ENCODE measurements at places on chromosomes 13 and 19. TPM values are rescaled to one million over a fixed set of nuclear protein-coding genes. Genes with fewer than 3 reads are reported as not detected.

GRCh38 chr13:27306364-27306763 is 35.7 kb downstream of the RASL11A start:
- H3K4me1 ChIP-seq: peaks cover 14% of the 10 kb centered on the region
- H3K4me3 ChIP-seq: no peak overlapping the region
- no peak for DNase-seq
- H3K27ac ChIP-seq: no peak overlapping the region

- H3K27me3 ChIP-seq: no peaks in the 10 kb centered on the region
- no peaks in the 10 kb centered on the region for H3K36me3 ChIP-seq
- H3K4me1 ChIP-seq: no peaks in the 10 kb centered on the region
- no peak for DNase-seq
Observed at GRCh38 chr19:28067882-28068281, 1145.1 kb downstream of the UQCRFS1 start.

- no peaks in the 10 kb centered on the region for H3K27me3 ChIP-seq
- H3K4me1 ChIP-seq: no peaks in the 10 kb centered on the region
- no peak overlapping the region for H3K4me3 ChIP-seq
- DNase-seq: no peak
- H3K36me3 ChIP-seq: peaks cover 1% of the 10 kb centered on the region
Observed at GRCh38 chr19:5106191-5106726, 137.3 kb downstream of the KDM4B start.

DNA sequence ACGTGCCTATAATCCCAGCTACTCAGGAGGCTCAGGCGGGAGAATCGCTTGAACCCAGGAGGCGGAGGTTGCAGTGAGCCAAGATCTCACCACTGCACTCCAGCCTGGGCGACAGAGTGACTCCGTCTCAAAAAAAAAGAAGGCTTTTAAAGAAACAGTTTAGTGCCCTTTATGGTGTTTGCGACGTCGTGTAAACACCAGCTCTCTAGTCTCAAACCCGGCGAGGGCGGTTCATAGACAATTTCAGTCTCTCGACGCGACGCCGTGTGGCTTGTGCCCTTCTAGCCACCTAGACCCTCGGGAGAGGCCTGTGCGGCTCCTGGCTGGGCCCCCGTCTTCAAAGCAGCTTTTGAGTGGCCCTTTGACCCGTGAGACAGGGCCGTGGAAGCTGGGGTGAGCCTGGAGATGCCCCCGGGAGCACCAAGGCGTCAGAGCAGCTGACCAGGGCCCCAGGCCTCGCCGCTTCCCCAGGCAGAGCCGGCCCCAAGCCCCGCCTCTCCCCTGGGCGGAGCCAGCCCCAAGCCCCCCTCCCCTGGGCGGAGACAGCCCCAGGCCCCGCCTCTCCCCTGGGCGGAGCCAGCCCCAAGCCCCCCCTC is 5.0 kb upstream of the MADCAM1 start:
- H3K36me3 ChIP-seq: peaks cover 2% of the 10 kb centered on the region
- H3K4me1 ChIP-seq: peaks cover 7% of the 10 kb centered on the region
- H3K27me3 ChIP-seq: peaks cover 8% of the 10 kb centered on the region
- DNase-seq: no peak
- no peak overlapping the region for H3K4me3 ChIP-seq
- no peak overlapping the region for H3K27ac ChIP-seq

DNA sequence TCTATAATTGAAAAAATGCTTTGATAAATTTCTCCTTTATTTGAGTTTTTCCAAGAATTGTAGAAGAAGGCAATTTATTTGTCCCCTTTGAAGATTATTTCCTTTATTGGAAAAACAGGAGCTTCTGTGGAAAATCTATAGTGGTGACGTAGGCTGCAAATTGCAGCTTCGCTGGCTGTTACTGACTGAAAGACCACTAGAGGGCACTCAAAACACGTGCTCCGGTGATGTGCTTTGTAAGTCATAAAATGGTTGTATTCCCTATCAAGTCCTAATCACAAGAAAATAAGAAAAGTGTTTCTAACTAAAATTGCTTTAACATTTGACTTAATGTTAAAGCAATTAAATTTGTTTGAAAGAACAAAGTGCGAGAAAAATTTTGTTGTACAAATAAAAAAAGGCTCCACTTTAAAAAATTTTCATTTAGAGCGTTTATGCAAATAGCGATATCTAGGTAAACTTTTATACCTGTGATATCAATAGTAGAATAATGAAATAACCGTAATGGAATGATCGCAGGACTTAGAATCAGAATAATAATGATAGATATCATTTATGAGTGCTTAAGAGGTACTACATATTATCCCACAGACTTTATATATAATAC is 638.2 kb upstream of the SPRY2 start:
- H3K4me1 ChIP-seq: no peaks in the 10 kb centered on the region
- H3K36me3 ChIP-seq: no peaks in the 10 kb centered on the region
- H3K27ac ChIP-seq: no peak overlapping the region

The DHRS12 gene
- 13.1 TPM for total RNA-seq

The PNMA8B gene
- 0.23 TPM for total RNA-seq

- peaks cover 13% of the 10 kb centered on the region for H3K4me1 ChIP-seq
- no peak for DNase-seq
- H3K36me3 ChIP-seq: no peaks in the 10 kb centered on the region
- H3K4me3 ChIP-seq: no peak overlapping the region
Observed at GRCh38 chr13:112685896-112686295, 3.9 kb upstream of the ATP11A start.

The SHISA2 gene
- 1.1 TPM for total RNA-seq

- peaks cover 3% of the 10 kb centered on the region for H3K27me3 ChIP-seq
- H3K4me1 ChIP-seq: peaks cover 6% of the 10 kb centered on the region
- H3K27ac ChIP-seq: no peak overlapping the region
- no peak for DNase-seq
Observed at GRCh38 chr13:51249770-51250741, 27.9 kb downstream of the FAM124A start.

GRCh38 chr13:98262292-98262691 is 85.2 kb upstream of the RNF113B start:
- no peaks in the 10 kb centered on the region for H3K36me3 ChIP-seq
- no peak overlapping the region for H3K4me3 ChIP-seq
- DNase-seq: no peak
- H3K27me3 ChIP-seq: peaks cover 9% of the 10 kb centered on the region
- H3K27ac ChIP-seq: no peak overlapping the region

GRCh38 chr19:3751236-3751635 is 10.3 kb downstream of the APBA3 start:
- peaks cover 27% of the 10 kb centered on the region for H3K36me3 ChIP-seq
- no peak for DNase-seq
- H3K4me1 ChIP-seq: peaks cover 7% of the 10 kb centered on the region
- no peak overlapping the region for H3K4me3 ChIP-seq

- H3K27me3 ChIP-seq: no peaks in the 10 kb centered on the region
- peaks cover 17% of the 10 kb centered on the region for H3K4me1 ChIP-seq
- peak overlapping the region; percentile 90 for H3K4me3 ChIP-seq
- H3K27ac ChIP-seq: peak overlapping the region; percentile 63
- DNase-seq: no peak
- peaks cover 2% of the 10 kb centered on the region for H3K36me3 ChIP-seq
Observed at GRCh38 chr19:1018393-1018792, 2.5 kb downstream of the TMEM259 start.

The LHFPL6 gene
- total RNA-seq: 0.14 TPM

The KLK7 gene
- total RNA-seq: not detected

DNA sequence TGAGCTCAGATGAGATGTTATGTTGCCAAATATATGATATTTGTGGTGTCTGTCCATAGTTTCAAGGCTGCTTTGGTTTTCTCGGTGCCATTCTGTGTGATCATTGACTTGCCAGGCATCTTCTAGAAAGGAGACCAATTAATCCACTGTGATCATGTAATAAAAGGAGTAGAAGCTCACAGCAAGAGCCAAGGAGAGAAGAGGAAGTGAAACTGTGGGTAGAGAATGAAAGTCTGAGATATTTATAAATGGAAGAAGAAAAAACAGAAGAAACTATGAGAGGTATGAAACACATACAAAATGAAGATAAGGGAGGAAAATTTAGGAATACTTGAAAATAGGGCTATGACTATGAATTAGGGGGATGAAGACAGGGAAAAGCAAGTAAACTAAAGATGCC is 11.1 kb upstream of the ZNF613 start:
- no peak overlapping the region for H3K4me3 ChIP-seq
- no peaks in the 10 kb centered on the region for H3K27me3 ChIP-seq
- DNase-seq: no peak
- H3K27ac ChIP-seq: no peak overlapping the region
- H3K4me1 ChIP-seq: no peaks in the 10 kb centered on the region

The C19orf85 gene
- not detected for total RNA-seq

DNA sequence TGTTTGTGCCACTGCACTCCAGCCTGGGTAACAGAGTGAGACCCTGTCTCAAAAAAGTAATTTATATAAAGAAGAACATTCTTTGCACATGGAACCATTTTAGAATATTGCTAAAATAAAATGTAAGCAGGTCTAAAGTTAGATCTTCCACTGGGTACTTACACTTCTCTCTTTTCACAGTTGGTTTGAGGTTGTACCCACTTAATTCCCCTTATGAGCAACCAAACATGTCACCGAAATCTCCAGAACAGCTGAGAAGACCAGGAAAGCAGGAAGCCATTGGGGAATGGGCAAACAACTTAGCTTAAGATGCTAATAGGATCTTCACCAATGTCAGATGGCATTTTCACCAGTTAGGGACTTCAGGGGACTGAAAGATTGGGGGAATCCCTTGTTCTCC is 18.8 kb downstream of the NLRP4 start:
- H3K4me3 ChIP-seq: no peak overlapping the region
- H3K4me1 ChIP-seq: no peaks in the 10 kb centered on the region
- no peaks in the 10 kb centered on the region for H3K27me3 ChIP-seq
- no peaks in the 10 kb centered on the region for H3K36me3 ChIP-seq

GRCh38 chr13:25391932-25392331 is 20.2 kb downstream of the ATP8A2 start:
- DNase-seq: no peak
- H3K36me3 ChIP-seq: no peaks in the 10 kb centered on the region

GRCh38 chr13:79427883-79428282 is 21.8 kb upstream of the RBM26 start:
- no peak overlapping the region for H3K27ac ChIP-seq
- no peaks in the 10 kb centered on the region for H3K36me3 ChIP-seq
- peaks cover 4% of the 10 kb centered on the region for H3K4me1 ChIP-seq
- DNase-seq: no peak
- no peak overlapping the region for H3K4me3 ChIP-seq

GRCh38 chr13:65857942-65858565 is 1372.1 kb downstream of the PCDH9 start:
- H3K4me3 ChIP-seq: no peak overlapping the region
- H3K27ac ChIP-seq: no peak overlapping the region
- no peaks in the 10 kb centered on the region for H3K36me3 ChIP-seq

GRCh38 chr13:38520041-38520440 is 166.8 kb upstream of the FREM2 start:
- no peak for DNase-seq
- peaks cover 2% of the 10 kb centered on the region for H3K27me3 ChIP-seq
- no peak overlapping the region for H3K27ac ChIP-seq
- H3K36me3 ChIP-seq: no peaks in the 10 kb centered on the region
- H3K4me3 ChIP-seq: no peak overlapping the region

DNA sequence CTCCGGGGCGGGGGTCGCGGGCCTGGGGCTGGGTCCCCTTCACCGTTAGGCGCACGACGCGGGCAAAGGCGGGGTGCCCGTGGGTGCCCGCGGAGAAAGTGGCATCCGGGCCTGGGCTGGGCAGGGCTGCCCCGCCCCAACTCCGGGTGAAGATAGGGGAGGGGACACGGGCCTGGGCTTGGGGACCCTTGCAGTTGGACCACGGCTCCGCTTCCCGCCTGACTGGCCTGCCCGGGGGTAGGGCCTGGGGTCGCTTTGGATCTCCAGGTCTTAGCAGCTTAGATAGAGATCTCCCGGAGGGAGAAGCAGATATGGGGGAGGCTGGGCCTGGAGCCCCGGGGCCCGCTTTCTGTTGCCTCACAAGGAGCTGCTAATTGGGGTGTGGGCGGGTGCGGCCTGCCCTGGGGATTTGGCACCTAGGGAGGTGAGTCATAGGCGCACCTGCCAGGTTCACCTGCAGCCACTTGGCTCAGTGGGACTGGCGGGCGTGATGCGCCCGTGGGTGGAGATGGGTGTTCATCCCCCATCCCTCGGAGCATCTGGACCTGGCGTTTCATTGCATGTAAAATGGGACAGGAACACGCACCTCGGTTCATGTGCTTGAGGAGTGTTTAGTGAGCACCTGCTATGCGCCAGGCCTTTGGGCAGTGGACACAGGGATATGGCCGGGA is 585 bp downstream of the MAP1S start:
- H3K27ac ChIP-seq: peak overlapping the region; percentile 78
- peaks cover 4% of the 10 kb centered on the region for H3K36me3 ChIP-seq

GRCh38 chr13:108728370-108728769 is 99.0 kb downstream of the MYO16 start:
- H3K27ac ChIP-seq: no peak overlapping the region
- H3K27me3 ChIP-seq: no peaks in the 10 kb centered on the region
- no peak overlapping the region for H3K4me3 ChIP-seq
- no peaks in the 10 kb centered on the region for H3K4me1 ChIP-seq

DNA sequence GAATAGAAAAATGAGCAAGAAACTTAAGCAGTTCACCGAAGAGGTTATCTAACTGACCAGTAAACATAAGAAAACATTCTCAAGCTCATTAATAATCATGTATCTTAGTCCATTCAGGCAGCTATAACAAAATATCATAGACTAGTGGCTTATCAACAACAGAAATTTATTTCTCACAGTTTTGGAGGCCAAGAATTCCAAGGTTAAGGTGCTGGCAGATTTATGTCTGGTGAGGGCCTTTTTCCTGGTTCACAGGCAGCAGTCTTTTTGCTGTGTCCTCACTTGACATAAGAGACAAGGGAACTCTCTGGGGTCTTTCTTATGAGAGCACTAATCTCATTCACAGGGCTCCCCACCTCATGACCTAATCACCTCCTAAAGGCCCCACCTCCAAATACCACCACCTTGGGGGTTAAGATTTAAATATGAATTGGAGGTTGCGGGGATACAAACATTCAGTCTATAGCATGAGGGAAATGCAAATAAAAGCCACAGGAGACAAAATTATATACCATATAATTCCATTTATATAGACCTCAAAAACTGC is 123.6 kb downstream of the ZAR1L start:
- no peaks in the 10 kb centered on the region for H3K36me3 ChIP-seq
- H3K27me3 ChIP-seq: peaks cover 3% of the 10 kb centered on the region
- H3K4me1 ChIP-seq: no peaks in the 10 kb centered on the region
- no peak overlapping the region for H3K4me3 ChIP-seq

The LIN7B gene
- 8.9 TPM for total RNA-seq

The DCT gene
- 0.33 TPM for total RNA-seq

- no peaks in the 10 kb centered on the region for H3K36me3 ChIP-seq
- H3K27me3 ChIP-seq: peaks cover 5% of the 10 kb centered on the region
- DNase-seq: no peak
- H3K4me3 ChIP-seq: no peak overlapping the region
Observed at GRCh38 chr13:32951580-32951979, 64.6 kb upstream of the KL start.

DNA sequence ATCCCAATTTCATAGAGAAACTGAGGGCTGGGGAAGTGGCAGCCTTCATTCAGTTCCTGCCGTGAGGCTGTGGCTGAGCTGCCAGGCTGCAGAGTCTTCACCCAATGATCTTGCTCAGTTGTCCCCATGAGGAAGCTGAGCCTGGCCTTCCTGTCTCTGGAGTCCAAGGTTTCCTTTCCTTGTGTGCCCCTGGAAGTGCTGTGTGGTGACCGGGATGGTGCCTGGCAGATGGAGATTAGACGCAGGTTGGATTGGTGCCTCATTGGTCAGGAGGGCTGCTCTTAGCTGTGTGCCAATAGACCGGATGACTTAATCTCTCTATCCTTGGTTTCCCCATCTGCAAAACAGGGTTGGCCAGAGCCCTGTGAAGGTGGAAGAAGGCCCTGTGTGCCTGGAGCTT is 24.6 kb downstream of the DNM2 start:
- H3K4me1 ChIP-seq: peaks cover 23% of the 10 kb centered on the region
- H3K36me3 ChIP-seq: peaks cover 30% of the 10 kb centered on the region
- no peak for DNase-seq
- no peaks in the 10 kb centered on the region for H3K27me3 ChIP-seq
- H3K27ac ChIP-seq: peak overlapping the region; percentile 6
- no peak overlapping the region for H3K4me3 ChIP-seq

GRCh38 chr19:1109032-1109551 is 5.3 kb downstream of the GPX4 start:
- H3K4me1 ChIP-seq: no peaks in the 10 kb centered on the region
- DNase-seq: no peak
